ENCODE measurements at places on chromosomes 2 and 18.

GRCh38 chr18:63157293-63158011 is 162.1 kb downstream of the BCL2 start:
- DNase-seq, result peak; percentile 65
- H3K4me3 ChIP-seq, result no peak overlapping the region
- no peaks in the 10 kb centered on the region for H3K36me3 ChIP-seq
- peaks cover 90% of the 10 kb centered on the region for H3K4me1 ChIP-seq
- no peaks in the 10 kb centered on the region for H3K27me3 ChIP-seq

DNA sequence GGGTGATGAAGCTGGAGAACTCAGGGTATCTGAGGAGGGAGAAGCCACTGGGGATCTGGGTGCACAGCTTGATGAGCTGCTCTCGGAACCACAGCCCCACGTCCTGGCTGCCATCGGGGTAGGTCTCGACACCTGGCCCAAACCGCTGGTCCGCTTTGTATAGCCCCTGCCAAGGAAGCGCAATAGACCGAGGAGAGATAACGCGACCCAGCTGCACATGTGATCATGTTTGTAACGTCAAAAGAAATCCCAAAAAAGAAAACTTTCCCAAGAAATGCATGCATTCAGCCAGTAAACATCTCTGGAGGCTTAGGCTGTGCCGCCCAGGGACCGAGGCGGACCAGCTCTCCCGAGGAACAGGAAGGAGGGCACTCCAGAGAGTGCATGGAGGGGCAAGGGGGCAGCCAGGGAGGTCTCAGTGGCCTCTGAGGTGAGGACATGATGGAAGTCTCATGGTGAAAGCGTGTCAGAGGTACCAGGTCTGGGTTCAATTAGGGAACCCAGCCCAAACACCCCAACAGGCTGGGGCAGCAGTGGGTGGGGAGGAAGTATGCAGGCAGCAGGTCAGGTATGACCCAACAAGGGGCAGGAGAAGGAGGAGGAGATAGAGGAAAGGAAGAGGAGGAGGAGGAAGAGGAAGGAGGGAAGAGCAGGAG is 28.3 kb downstream of the ANKMY1 start:
- no peak overlapping the region for H3K27ac ChIP-seq
- peaks cover 17% of the 10 kb centered on the region for H3K36me3 ChIP-seq
- H3K4me1 ChIP-seq, result no peaks in the 10 kb centered on the region
- no peaks in the 10 kb centered on the region for H3K27me3 ChIP-seq
- DNase-seq, result no peak

- H3K27me3 ChIP-seq, result no peaks in the 10 kb centered on the region
- H3K27ac ChIP-seq, result peak overlapping the region; percentile 91
- H3K4me3 ChIP-seq, result no peak overlapping the region
Measured at GRCh38 chr2:239264838-239265651, 135.8 kb downstream of the HDAC4 start.

DNA sequence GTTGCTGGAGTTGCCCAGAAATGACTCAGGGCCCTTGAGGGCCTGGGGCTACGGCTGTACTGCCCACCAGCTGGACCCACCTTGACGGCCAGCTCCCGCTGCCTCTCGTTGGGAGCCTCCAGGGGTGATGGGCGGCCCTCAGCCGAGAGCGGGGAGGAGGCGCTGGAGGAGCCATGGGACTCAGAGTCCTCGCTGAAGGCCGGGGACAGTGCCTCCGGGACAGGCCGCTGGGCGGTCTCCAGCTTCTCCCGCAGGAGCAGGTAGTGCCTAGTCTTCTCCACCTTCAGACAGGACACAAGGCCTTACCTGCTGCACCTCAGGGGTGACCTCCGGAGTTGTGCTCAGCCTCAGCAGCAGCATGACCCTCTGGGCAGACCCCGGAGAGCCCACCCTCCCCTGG is 30.7 kb downstream of the AQP12A start:
- H3K36me3 ChIP-seq, result no peaks in the 10 kb centered on the region
- H3K4me1 ChIP-seq, result no peaks in the 10 kb centered on the region
- no peak overlapping the region for H3K27ac ChIP-seq
- no peak overlapping the region for H3K4me3 ChIP-seq

DNA sequence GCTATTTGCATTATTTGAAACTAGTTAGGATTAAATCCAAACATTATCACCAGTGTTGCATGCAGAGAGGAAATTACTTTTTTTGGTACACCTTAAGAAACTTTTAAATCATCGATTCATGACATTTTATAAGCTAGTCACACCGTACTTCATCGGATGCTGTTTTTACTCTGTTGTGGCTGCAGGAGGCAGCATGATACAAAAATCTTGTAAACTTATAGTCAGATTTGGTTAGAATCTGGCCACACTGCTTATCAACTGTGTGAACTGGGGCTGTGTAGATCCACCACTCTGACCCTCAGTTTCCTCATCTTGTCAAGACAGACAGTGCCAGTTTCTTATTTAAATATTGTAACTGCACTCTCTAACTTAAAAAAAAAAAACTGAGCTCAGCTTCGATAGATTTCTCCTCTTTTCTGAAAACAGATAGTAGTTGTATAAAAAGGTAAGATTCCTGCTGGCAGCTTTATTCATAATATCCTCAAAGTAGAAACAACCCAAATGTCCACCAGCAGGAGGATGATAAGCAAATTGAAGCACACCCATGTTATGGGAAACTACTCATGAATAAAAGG is 77.8 kb downstream of the RAPGEF4 start:
- H3K4me1 ChIP-seq, result no peaks in the 10 kb centered on the region
- no peak overlapping the region for H3K4me3 ChIP-seq
- H3K36me3 ChIP-seq, result no peaks in the 10 kb centered on the region
- H3K27ac ChIP-seq, result no peak overlapping the region
- H3K27me3 ChIP-seq, result no peaks in the 10 kb centered on the region

DNA sequence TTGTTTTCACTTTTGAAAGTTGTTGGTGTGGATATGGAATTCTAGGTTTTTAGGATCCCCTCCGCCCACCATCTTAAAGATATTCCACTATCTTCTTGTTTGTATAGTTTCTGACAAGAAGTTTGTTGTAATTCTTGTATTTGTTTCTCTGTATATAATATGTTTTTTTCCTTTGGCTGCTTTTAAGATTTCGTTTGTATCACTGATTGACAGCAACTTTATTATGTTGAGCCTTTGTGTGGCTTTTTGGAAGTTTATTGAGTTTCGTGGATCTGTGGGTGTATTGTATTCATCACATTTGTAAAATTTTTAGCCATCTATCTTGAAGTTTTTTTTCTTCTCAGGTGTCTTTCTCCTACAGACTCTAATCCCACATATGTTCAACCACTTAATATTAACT is 200.1 kb downstream of the MCFD2 start:
- no peak for DNase-seq
- H3K36me3 ChIP-seq, result no peaks in the 10 kb centered on the region
- no peaks in the 10 kb centered on the region for H3K27me3 ChIP-seq

DNA sequence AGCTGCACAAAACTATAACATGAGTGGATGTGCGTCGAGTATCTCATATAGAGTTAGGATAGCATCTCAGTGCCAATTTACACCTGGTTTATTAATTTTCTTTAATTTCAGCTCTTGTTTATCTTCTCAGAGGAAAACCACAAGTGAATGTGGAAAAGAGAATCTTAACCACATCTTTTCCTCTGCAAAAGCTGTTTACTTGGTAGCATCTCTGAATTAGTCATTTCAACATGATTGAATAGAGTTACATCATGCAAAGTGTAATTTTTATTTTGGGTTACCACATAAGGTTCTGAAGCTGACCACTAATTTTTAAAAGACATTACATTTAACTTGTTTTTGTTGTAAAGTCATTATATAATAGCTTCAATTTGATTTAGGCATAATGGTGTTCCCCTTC is 83.8 kb upstream of the FAM237A start:
- no peak for DNase-seq
- H3K4me3 ChIP-seq, result no peak overlapping the region
- H3K4me1 ChIP-seq, result no peaks in the 10 kb centered on the region
- no peaks in the 10 kb centered on the region for H3K27me3 ChIP-seq
- no peaks in the 10 kb centered on the region for H3K36me3 ChIP-seq

GRCh38 chr2:230053753-230054478 is 14.8 kb downstream of the SLC16A14 start:
- no peaks in the 10 kb centered on the region for H3K27me3 ChIP-seq
- no peaks in the 10 kb centered on the region for H3K4me1 ChIP-seq
- no peak overlapping the region for H3K27ac ChIP-seq
- no peaks in the 10 kb centered on the region for H3K36me3 ChIP-seq

- no peak overlapping the region for H3K4me3 ChIP-seq
- H3K27me3 ChIP-seq, result no peaks in the 10 kb centered on the region
- H3K36me3 ChIP-seq, result peaks cover 27% of the 10 kb centered on the region
Measured at GRCh38 chr18:77061281-77061945, 71.2 kb downstream of the MBP start.

GRCh38 chr18:3806656-3807055 is 356.7 kb downstream of the TGIF1 start:
- no peaks in the 10 kb centered on the region for H3K4me1 ChIP-seq
- H3K27me3 ChIP-seq, result no peaks in the 10 kb centered on the region
- H3K27ac ChIP-seq, result no peak overlapping the region
- H3K36me3 ChIP-seq, result no peaks in the 10 kb centered on the region

DNA sequence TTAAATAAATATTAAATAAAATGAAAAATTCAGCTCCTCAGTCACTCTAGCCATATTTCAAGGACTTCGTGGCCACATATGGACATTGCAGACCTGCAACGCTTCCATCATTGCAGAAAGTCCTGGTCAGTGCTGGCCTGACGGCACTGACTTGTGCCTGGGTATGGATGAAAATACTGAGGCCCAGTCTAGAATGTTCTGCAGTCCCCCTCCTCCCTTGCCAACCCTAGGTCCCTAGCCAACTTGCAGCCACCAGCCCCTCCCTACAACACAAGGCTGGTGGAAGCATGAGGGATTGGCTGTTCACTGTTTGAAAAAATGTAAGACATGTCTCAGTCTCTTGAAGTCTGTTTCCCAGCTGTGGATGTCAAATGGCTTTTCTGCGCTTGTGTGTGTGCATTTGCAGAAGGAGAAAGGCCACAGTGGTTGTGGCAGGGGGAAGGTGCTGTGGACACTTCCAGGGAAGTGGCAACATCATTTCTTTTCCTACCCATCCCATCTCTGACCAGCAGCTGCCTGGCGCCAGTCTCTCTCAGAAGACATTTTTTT is 9.9 kb downstream of the IGFBP5 start:
- no peak for DNase-seq
- no peaks in the 10 kb centered on the region for H3K4me1 ChIP-seq

DNA sequence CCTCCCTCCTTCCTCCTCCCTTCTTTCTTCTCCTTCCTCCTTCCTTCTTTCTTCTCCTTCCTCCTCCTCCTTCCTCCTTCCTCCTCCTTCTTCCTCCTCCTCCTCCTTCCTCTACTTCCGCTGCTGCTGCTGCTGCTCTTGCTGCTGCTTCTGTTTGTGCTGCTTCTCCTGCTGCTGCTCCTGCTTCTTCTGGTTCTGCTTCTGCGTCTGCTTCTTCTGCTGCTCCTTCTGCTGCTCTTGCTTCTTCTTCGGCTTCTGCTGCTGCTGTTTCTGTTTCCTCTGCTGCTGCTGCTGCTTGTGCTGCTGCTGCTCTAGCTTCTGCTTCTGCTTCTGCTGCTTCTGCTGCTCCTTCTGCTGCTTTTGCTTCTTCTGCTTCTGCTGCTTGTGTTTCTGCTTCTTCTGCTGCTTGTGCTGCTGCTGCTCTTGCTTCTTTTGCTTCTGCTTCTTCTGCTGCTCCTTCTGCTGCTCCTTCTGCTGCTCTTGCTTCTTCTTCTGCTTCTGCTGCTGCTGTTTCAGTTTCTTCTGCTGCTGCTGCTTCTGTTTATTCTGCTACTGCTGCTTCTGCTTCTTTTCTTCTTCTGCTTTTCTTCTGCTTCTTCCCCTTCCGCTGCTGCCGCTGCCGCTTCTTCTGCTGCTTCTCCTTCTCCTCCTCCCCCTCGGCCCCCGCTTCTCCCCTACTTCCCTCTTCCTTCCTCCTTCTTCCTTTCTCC is 8.6 kb downstream of the SNRNP27 start:
- H3K4me3 ChIP-seq, result peak overlapping the region; percentile 13
- peaks cover 14% of the 10 kb centered on the region for H3K4me1 ChIP-seq
- DNase-seq, result no peak
- H3K27ac ChIP-seq, result peak overlapping the region; percentile 47
- H3K36me3 ChIP-seq, result peaks cover 56% of the 10 kb centered on the region

DNA sequence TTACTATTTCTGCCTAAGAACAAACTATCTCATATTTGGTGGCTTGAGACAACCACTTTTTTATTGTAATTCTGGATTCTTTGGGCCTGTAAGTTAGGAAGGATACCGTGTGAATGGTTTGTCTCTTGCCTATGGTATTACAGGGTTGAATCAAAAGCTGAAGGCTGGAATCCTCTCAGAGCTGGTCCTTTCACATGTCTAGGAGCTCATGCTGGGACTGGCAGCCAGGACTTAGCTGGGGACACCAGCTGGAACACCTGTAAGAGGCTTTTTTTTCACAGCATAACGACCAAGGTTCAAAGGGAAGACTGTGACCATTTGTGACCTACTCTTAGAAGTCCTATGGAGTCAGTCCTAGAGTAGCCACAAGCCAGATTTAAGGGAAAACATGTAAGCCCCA is 226.3 kb downstream of the ZNF804A start:
- no peak overlapping the region for H3K4me3 ChIP-seq
- DNase-seq, result no peak

DNA sequence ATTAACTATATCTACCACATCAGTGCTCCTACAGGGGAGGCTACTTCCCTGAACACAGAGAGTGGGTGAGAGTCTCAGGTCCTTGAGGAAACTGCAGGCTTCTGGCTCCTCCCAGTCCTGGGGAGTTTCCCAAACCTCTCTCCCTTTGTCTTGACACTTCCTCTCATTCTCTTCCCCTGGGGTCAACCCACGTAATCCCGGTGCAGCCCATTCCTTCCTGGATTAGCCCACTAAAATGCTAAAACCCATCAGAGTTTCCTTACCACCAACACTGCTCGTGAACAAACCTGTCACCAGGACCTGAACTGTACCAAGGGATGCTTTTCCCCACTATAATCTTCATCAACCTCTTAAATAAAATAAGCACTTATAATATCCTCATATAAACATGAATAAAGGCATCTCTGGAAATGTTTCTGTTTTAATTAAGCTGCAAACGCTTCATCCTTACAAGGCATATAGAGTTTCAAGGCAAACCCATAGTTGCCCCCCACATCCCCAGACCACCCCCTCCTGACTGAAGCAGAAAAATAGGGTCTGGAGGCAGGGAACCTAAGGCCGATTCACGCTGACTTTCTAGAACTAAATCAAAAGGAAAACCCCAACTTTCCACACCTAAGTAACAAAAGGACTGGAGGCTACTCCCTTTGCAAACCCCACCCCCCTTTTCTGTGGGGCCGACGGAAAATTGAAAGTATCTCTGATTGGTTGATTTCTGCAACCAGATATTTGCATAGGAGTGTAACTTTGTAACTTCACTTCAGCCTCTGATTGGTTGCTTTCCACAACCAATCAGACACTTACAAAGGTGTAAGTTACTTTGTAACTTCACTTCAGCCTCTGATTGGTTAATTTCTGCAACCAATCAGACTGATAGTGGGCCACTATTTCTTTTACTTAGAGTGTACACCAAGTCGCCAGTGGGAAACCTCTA is 19.0 kb downstream of the TMSB10 start:
- no peak overlapping the region for H3K4me3 ChIP-seq
- H3K4me1 ChIP-seq, result peaks cover 33% of the 10 kb centered on the region
- no peaks in the 10 kb centered on the region for H3K36me3 ChIP-seq
- DNase-seq, result peak; percentile 74
- H3K27me3 ChIP-seq, result no peaks in the 10 kb centered on the region

GRCh38 chr18:49734836-49735235 is 78.5 kb downstream of the ACAA2 start:
- no peaks in the 10 kb centered on the region for H3K27me3 ChIP-seq
- H3K4me1 ChIP-seq, result no peaks in the 10 kb centered on the region
- no peak overlapping the region for H3K27ac ChIP-seq
- H3K36me3 ChIP-seq, result no peaks in the 10 kb centered on the region
- no peak for DNase-seq

Measured in natural killer cell (primary cell).